Right kidney (tissue), 9 donors: ENCODE measurements at places on chromosomes 11 and 22.

GRCh38 chr11:103862094-103862801, 174.2 kb upstream of the DDI1 start:
- DNase-seq = no peak

DNA sequence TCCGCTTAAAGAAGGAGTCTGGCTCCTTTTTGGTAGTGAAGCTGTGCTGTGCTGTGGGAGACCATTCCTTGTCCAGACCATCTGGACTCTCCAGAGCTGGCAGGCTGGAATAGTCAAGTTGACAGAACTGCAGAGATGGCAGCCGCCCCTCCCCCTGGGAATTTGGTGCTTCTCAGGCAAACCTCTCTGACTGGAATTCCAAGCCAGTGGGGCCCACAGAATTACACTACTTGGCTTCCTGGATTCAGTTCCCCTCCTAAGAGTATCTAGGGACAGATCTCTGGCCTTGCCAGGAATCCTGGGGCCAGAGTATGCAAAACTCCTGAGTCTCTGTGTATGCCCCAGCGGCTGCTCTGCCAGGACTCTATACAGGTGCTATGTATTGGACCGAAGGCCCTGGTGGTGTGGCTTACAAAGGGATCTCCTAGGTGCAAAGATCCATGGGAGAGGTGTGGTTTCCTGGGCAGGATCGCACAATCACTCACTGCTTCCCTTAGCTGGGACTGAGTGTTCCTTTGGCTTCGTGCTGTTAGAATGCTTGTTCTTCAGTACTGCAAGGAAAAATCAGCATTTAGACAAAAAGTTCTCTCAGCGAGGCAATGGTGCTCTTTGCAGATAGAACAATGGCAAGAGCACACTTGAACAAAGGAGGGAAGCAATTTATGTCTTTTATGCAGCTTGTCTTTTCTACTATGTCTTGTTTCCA, 86.8 kb downstream of the PRMT3 start:
- DNase-seq = no peak

- no peak for DNase-seq
Measured at GRCh38 chr11:114848027-114848426, 169.7 kb downstream of the NXPE2 start.

GRCh38 chr11:119339589-119340334, 921 bp downstream of the C1QTNF5 start:
- DNase-seq = peak; percentile 90

DNA sequence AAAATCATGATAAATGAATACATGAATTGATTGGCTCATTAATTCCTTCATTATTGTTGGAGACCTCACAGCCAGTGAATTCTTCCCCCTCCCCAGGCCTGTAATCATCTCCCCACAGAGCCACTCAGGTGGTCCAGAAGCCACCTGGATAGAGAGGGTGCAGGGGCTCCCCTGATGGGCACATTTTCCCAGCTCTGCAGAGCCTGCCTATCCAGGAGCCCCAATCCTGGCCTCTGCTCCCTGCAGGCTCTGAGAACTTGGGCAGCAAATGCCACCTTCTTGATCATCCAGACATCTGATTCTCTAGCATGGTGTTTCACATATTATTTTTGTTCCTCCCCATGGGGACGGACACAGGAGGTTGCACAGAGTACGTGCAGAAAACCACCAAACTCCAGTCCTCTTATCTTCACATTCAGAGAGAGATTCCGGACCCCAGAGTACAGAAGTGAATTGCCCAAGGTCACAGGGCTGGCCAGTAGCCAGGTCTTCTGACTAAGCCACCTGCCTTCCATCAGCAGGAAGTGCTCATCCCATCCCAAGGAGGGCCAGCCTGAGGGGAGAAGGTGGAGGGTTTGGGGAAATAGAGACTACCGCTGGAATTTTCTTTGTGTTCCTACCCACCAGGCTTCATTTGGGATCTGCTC, 348.0 kb downstream of the BUD13 start:
- no peak for DNase-seq

GRCh38 chr11:35360055-35360530, 59.3 kb downstream of the SLC1A2 start:
- no peak for DNase-seq

GRCh38 chr11:84128840-84129239, 842.7 kb upstream of the CCDC90B start:
- DNase-seq = no peak

DNA sequence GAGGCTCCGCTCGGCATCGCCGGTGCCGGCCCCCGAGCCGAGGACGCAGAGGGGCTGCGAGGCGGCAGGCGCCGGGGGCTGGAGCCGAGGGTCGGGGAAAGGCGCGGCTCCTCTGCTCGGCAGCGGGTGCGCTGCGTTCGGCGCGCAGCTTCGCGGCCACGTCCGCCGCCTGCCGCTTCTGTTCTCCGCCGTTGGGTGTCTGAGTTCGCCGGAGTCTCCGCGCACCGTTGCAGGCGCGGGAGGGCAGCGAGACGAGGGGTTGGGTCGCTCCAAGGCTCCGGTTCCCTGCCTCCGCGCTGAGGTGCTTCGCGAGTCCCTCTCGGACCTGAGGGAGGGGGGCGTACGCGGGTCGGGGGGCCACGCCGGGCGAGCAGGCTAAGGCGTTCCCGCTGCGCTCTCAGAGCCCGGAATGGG, 347 bp downstream of the MN1 start:
- peak; percentile 87 for DNase-seq

GRCh38 chr11:25816411-25816810, 515.5 kb upstream of the ANO3 start:
- no peak for DNase-seq
